ENCODE measurements at places on chromosomes 6 and 20.
A peak's percentile ranks its signal among the peaks of the same experiment; 100 is the strongest.

- no peak for DNase-seq
Measured at GRCh38 chr20:41467220-41467619, 100.6 kb upstream of the EMILIN3 start.

DNA sequence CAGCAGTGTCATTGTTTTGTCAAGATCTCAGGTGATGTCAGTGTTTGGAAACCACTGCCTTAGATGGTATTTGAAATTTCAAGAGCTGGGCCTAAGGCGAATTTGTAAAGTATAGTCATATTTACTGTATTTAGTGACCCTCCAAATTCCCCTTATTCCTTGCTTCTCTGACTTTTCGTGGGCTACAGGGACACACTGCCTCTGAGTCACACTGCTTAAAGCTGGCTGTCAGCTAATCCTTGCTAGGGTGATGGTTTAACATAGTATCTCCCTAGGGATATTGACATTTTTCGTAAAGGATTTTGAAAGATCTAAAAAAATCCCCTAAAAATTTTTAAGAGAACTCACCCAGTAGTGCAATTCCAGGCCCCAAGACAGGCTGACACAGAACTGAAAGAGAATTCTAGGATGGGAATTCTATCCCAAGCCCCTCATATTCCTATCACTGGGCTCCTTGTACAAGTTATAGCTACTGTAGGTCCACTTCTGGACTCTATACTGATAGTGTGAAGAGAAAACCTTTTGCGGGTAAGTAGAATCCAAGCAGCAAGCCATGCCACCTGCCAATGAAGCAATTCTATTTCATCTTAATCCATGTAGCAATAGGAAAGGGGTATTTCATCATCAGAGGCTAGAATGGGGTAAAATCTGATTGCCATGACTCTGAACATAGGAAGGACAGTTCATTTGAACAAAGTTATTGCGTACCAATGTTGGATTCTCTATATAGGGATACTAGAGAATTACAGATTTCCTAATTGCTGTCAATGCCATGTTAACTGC lies 4.3 kb downstream of the BMP6 start:
- DNase-seq: no peak

GRCh38 chr6:99560668-99561067 lies 7.8 kb downstream of the CCNC start:
- no peak for DNase-seq

GRCh38 chr6:6392214-6393068 lies 72.0 kb upstream of the F13A1 start:
- DNase-seq: no peak

GRCh38 chr20:6012179-6012578 lies 41.7 kb downstream of the LRRN4 start:
- DNase-seq: no peak

GRCh38 chr6:12869816-12870432 lies 153.4 kb downstream of the PHACTR1 start:
- no peak for DNase-seq

GRCh38 chr20:661474-662270 lies 8.7 kb upstream of the SRXN1 start:
- DNase-seq: no peak

GRCh38 chr6:85684809-85685171 lies 42.1 kb upstream of the SYNCRIP start:
- DNase-seq: no peak

DNA sequence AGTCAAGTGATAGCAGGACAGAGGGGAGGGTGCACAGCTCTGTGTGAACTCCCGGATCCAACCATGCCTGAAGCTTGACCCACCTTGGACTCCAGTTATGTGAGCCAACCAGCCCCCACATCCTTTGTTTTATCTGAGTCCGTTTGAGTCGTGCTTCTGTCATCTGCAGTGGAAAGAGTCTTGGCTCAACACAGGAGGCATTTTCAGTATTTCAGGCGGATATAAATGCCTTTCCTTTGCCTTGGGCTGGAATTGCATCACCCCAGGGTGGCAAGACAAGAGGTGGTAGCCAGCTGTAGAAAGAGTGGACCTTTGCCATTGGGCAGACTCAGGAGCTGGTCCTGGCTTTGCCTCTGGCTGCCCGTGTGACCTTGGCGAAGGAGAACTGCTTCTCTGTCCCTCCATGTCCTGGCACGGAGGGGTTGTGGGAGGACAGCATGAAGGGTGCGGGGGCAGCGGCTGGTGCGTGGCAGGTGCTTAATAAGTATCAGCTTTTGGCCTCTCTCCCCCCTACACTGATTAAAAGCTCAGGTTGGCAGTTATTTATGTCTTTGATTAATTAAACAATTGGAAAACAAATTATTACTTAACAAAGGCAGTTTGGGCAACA lies 42.6 kb upstream of the APCDD1L start:
- DNase-seq: no peak

DNA sequence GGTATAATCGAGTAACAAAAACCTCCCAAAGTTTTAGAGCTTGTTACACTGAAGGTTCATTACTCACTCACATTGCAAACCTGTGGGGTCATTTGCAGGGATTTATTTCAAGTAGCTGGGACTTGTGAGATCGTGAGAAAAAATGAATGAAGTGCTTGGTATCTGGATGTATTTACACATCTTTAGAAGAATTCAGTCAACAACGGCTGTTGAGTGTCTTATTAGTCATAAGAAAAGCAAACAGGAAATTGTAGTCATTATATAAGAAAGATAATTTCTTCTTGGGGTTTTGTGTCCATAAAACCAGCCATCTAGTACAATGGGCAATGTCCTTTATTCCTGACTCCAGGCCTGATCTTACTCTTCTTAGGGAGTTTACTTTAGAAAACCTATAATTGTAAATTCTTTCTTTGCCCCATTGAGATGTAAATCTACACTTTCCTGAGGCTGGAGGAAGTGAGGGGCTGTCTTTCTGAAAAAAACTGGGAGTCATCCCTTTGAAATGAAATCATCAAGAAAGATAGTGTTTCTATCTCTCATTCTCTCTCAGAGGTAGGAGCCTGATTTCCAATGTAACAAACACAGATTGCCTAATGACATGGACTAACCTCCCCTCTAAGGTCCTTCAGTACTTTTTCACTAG lies 202.5 kb upstream of the ASCC3 start:
- no peak for DNase-seq

DNA sequence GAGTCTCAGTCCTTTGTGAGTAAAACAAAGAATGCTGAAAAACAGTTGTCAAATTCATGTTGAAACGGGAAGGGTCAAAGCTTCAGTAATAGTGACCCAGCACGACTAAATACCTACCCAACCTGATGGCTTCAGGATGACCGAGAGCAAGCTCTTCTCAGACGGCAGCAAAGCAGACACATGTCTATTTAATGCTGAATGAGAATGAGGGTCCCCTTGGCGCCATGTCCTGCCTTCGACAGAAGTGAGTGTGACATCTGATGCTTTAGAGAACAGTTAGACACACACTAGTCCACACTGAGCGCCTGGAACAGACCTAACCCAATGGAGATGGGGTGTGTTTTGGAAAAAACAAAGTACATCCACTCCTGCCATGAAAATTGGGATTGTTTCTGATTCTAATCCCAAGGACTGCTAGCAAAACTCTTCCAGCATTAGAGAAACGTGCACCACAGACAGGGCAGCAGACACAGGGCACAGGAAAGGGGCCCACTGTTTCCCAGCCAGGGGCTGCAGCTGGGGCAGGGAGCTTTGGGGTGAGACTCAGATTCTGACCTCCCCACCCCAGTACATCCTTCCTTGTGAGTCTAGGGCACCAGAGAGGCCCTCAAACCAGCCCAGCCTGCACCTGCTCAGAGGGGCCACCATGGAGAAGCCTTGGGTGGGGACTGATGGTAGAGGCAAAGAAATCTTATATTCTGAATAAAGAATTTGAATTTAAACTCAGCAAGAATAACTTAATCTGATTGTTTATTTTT lies 76.5 kb downstream of the C6orf118 start:
- DNase-seq: no peak

DNA sequence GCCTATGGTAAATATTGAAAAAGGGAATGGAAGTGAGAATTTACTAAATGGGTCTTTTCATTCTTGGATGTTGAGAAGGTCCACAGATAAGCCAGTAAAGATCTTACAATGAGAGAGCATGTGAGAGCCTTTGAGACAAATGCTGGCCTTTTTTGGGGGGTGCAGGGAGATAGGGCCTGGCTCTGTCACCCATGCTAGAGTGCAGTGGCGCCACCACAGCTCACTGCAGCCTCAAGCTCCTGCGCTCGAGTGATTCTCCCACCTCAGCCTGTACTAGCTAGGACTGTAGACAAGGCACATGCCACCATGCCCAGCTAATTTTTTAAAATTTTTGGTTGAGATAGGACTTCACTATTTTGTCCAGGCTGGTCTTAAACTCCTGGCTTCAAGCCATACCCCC lies 63.2 kb upstream of the TMEM181 start:
- DNase-seq: no peak

GRCh38 chr20:48898896-48899530 lies 22.5 kb upstream of the ARFGEF2 start:
- DNase-seq: no peak

DNA sequence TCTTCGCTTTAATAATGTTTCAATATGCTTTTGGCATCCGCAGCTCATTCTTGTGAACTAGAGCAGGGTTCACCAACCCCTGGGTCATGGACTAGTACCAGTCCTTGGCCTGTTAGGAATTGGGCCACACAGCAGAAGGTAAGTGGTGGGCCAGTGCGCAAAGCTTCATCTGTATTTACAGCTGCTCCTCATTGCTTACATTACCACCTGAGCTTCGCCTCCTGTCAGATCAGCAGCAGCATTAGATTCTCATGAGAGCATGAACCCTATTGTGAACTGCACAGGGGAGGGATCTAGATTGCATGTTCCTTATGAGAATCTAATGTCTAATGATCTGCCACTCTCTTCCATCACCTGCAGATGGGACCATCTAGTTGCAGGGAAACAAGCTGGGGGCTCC lies 75.5 kb upstream of the GGTLC1 start:
- no peak for DNase-seq

- peak; percentile 25 for DNase-seq
Measured at GRCh38 chr6:53437557-53438202, 88.9 kb upstream of the ELOVL5 start.

GRCh38 chr6:74070091-74070490 lies 374.1 kb downstream of the CD109 start:
- no peak for DNase-seq

DNA sequence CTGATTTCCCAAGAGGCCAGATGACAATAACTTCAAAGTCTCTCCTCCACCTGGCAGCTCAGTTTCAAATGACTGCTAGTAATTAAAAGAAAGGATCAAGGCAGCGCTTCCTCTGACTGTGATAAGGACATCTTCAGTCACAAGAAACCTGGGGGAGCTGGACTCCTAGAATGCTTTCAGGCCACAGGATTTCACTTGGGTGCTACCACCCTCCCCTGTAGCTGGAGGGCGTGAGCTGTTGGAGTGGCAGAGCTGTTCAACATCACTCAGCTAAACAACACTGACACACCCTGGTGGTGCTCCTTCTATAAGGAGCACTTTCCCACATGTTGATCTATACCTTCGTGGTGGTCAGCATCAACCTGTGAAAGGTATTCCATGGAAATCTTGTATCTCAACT lies 2.2 kb upstream of the CNR1 start:
- DNase-seq: no peak

- DNase-seq: no peak
Measured at GRCh38 chr20:57049296-57049695, 217.1 kb downstream of the BMP7 start.

Data from stimulated activated naive CD8-positive, alpha-beta T cell treated with anti-CD3 and anti-CD28 coated beads, Interleukin-15, Interleukin-2, amounts not matched to agents 100 U/mL and 50 U/mL, for 24 hours (primary cell).